ENCODE measurements at places on chromosomes 5 and 9.

DNA sequence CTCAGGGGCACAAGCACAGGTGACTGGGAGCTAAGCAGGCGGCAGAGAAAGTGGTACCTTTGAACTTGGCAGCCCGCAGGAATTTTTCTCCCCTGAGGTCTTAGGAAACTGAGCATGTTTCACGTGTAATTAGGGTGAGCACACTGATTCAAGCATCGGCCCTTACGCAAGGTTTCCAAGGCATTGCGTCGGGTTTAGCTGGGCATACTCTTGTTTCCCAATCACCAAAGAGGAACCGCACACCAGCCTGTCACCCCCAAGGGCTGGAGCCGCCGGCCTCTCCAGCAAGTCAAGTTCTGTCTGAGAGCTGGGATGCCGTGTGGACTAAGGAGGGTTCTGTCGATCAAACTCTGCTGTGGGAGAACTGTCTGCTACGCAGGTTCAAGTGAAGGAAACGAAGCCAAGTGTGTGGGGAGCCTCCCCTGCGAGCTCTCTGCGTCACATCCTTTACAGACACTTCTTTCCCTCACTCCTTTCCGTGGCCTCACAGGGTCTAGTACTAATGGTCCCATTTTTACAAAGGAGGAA is 53.0 kb downstream of the ERGIC1 start:
- DNase-seq = no peak

DNA sequence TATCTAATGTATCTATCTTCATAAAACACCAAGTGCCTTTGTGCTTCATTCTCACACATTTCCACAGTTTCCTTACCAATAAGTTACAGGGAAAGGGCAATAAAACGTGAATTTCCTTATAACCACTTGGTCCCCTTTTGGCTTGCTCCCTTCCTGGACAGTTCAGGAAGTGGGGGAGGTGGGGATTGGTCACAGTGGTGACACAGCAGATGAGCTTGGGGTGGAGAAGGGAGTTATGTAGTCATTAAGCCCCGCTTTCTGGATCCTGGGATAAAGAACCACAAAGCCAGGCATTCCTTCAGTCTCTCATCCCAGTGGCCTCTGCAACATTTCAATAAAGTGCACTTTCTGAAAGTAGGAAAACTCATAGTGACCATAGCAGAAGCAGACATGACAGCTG is 47.1 kb upstream of the FYB1 start:
- no peak for DNase-seq

DNA sequence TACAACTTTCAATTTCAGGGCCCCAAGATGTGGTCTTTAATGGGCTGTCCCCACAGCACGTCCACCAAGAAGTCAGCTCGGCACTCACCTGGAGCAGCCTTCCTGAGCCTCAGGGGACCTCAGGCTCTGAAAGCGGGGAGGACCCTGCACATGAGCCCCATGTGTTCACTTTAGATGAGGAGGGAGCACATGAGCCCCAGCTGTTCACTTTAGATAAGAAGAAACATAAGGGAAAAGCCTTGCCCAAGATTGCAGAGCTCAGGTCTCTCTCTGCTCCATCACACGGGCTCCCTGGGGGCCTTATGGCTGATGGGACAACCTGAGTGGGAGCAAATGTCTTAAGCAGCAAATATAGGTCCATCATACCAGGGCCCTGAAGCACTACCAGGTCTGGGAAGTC is 56.4 kb downstream of the NIPSNAP3B start:
- no peak for DNase-seq

- no peak for DNase-seq
Observed at GRCh38 chr9:110691002-110691549, 22.5 kb downstream of the MUSK start.

- no peak for DNase-seq
Observed at GRCh38 chr5:160318409-160318808, 6.0 kb upstream of the CCNJL start.

DNA sequence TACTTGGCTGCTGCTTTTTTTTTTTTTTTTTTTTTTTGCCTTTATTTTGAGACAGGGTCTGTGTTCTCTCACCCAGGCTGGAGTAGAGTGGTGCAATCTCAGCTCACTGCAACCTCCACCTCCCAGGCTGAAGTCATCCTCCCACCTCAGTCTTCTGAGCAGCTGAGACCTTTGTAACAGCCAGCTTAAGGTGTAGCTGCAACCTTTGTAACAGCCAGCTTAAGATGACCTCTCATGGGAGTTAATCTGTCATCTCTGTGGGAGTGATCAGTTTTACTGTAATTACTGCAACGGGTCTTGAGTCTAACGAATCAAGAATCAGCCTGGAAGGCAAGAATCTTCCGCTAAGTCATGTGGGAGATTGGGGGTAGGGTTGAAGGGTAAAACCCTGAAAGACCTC is 31.6 kb upstream of the SNX2 start:
- no peak for DNase-seq

- peak; percentile 45 for DNase-seq
Observed at GRCh38 chr5:109690975-109691574, 1.3 kb downstream of the MAN2A1 start.

DNA sequence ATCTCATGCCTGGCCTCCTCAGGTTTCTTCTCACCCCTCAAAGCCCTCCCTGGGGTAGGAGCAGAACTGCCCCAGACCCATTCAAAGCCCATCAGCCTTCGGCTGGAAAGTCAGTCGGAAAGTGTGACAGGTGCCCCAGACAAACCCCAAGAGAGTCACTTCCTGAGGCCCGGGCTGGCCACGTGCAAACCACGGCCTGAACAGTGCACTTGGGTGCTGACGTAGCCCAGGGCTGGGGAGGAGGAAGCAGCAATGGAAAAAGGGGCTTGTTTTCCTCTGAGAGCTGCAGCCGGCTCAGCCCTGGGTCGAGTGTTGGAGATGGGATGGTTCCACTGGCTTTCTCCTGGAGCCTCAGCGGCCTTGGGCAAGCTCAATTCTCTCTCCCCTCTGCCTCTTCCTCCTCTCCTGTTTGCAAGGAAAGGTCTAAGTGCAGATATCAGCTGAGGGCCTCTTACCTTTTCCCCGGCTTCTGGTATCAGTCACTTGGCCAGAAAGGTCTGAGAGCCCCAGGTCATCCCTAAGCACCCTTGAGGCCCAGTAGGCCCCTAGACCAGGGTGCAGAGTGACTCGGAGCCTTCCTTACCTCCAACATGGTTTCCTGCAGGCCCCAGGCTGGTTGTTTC is 5.9 kb upstream of the EGR1 start:
- peak; percentile 85 for DNase-seq

- DNase-seq = no peak
Observed at GRCh38 chr5:125612776-125613175, 810.4 kb upstream of the GRAMD2B start.

GRCh38 chr5:130720355-130720754 is 444.7 kb downstream of the HINT1 start:
- no peak for DNase-seq

All from stimulated activated CD4-positive, alpha-beta T cell treated with anti-CD3 and anti-CD28 coated beads, Interleukin-2, amount 100 ng/mL, for 24 hours (primary cell).